ENCODE measurements at places on chromosomes 3 and 15.

DNA sequence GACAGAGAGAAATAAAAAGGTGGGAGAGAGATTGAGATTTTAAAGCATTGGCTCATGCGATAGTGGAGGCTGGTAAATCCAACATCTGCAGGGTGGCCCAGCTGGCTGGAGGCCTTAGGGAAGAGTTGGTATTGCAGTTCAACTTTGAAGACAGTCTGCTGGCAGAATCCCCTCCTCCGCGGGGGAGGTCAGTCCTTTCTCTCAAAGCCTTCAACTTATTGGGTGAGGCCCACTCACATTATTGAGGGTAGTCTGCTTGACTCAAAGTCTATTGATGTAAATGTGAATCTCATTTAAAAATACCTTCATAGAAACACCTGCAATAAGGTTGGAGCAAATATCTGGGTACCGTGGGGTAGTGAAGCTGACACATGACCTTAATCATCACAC, 31.8 kb upstream of the PROK2 start:
- no peak for DNase-seq

GRCh38 chr3:61688307-61688984, 127.1 kb downstream of the PTPRG start:
- no peak for DNase-seq

GRCh38 chr3:130626049-130626448, 109.1 kb downstream of the COL6A6 start:
- DNase-seq = peak; percentile 93

DNA sequence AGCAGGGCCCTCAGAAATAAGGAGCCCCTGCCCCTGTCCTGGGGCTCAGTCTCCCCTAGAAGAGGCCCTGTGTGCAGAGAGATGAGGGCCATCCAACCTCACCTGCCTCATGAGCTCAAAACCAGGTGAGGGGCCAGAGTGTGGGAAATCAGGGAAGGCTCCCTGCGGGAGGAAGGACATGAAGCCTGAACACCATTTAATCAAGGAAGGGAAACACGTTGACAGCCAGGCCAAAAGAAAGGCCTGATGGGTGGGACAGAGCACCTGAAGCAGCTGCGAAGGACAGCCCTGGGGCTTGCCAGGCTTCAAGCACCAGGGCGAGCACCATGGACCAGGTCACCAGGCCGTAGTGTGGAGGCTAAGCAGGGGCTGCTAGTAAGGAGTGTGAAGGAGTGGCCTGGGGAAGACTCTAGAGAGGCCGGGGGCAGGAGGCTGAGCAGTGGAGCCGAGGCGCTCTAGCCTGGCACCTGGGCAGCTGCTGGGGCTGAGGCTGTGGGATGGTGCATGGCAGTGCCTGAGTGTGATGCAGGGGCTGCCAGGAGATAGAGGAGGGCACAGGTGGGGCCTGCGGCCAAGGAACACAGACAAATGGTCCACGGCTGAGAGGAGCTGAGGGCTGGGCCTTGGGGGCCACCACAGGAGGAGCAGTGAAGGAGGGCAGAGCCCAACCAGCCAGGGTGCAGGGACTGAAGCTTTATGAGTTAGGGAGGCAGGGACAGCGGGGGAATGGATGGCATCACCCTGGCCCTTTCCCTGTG, 16.1 kb downstream of the ACAA1 start:
- DNase-seq = no peak

- DNase-seq = no peak
These were observed 98.5 kb upstream of the SLC25A36 start for GRCh38 chr3:140842984-140843649.

DNA sequence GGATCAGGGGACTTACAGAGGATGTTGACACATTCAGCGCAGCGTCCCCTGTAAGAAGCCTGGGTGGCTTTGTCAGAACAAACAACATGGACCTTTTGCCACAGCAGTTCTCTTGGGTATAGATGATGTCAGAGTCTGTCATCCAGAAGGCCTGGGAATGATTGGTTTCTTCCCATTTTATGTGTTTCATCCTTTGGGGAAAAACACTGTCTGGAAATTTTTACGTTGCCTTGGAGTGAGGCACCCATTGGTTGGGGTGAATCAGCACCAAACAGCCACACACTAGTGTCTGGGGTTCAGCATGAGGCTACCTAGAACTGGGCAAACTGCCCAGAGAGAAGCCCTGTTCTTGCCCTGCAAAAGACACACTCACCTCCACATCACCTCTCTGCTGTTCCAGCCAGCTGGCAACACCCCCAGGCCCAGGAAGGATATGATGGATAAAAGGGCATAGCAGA, 123.0 kb downstream of the FAM43A start:
- DNase-seq = no peak

DNA sequence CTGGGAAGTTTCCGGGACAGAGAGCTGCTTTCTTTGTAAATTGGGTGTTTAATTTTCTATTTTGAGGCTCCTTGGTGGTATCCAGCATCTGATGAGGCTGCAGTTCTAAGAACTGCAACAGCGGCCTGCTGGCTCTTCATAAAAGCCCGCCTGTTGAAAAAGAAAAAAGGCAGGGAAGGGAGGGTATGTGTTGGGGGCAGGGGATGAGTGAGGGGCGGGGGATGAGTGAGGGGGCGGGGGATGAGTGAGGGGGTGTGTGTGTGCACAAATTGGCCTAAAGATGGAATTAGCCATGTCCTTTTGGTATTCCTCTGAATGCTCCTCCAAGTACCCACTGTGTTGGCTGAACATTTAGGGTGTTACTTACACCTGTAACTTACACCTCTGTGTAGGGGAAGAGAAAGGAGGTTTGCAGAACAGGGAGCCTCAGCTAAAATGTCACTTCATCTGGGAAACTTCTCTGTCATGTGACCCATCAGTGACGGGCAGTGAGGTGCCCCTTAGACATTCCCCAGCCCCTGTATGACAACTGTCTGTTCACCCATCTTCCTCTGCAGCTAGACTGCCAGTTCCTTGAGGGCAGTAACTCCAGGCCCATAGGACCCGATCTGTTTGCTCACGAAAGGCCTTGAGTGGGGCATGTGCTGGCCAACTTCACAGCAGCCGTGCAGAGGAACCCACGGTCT, 57.6 kb downstream of the LRIG1 start:
- DNase-seq = no peak

DNA sequence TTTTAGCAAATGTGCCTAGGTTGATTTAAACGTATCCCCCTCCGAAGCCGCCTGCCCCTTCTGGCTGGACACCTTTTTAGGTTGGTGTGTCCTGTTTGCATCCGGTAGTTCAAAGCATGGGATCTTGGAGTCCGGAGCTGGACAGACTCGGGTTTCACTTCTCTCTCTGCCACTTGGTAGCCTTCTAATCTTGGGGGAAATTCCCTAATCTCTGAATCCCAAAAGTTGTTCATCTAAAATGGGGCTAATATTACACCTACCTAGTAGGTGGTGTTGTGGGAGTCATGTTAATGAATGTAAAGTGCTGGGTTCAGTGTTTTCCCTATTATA, 760 bp downstream of the FANCI start:
- no peak for DNase-seq

DNA sequence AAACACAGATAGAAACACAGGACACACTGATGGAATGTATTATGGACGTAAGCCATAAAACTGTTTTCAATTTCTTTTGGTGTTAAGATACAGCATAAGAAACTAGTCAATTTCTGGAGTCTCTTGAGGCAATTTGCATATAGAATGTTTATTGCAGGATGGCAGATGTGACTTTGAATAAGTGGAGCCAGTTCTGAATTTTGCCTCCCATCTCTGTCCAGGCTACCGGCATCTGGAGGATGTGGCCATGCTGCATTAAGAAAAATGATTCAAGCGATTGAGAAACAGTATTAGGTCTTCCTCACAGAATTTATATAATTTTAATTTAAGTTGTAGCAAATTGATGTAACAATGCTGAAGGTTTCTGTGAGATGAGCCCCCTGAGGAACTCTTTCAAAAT, 81.5 kb downstream of the CHST2 start:
- DNase-seq = no peak

- DNase-seq = no peak
These were observed 75.1 kb downstream of the ATP10A start for GRCh38 chr15:25787855-25788520.

DNA sequence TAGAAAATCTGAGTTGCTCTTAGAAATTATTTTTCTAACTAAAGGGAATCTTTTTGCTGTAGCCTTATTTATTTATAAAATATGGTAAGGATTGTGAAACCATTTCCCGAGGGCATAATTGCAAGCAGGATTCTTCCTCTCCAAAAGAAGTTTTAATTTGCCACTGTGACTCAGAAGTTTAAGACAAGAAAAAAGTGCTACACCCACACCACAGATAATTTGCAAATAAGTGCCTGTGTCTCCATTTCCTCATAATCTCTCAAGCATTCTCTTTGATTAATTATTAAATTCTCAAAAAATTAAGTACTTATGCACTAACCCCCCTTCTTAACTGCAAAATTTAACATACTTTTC, 43.6 kb downstream of the RASA2 start:
- DNase-seq = peak; percentile 50

DNA sequence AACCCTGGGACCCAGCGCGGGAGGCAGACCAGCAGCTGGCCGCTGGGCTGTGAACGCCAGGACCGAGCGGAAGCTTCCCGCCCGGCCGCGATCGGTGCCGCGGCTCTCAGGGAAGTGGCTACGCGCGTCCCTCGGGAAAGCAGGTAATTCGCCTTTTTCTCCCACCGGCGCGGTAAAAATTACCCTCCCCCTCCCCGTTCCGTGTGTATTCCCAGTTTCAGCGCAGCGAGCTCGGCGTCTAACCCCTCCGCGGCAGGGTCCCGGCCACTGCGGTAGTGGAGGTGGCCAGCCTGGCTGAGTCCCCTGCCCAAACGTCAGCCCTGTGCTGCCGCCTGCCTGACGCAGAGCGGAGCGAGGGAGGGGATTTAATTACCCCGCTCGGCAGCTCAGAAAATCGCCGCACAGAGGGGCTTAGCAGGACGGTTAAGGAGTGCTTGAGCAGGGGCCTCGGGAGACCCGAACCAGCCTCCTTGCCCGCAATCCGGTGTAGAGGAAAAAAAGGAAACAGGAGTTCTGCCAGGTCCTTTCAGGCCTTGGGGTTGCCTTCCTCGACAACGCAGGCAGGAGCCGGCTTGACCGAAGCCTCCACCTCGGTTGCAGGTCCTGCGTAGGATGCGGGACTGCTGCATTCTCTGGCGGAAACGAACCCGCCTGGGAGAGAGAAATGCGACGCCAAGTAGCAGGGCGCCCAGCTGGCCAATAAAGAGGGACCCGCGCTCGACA, 2.9 kb downstream of the GATA2 start:
- DNase-seq = no peak

GRCh38 chr3:129211772-129212171, 28.1 kb upstream of the CNBP start:
- no peak for DNase-seq

DNA sequence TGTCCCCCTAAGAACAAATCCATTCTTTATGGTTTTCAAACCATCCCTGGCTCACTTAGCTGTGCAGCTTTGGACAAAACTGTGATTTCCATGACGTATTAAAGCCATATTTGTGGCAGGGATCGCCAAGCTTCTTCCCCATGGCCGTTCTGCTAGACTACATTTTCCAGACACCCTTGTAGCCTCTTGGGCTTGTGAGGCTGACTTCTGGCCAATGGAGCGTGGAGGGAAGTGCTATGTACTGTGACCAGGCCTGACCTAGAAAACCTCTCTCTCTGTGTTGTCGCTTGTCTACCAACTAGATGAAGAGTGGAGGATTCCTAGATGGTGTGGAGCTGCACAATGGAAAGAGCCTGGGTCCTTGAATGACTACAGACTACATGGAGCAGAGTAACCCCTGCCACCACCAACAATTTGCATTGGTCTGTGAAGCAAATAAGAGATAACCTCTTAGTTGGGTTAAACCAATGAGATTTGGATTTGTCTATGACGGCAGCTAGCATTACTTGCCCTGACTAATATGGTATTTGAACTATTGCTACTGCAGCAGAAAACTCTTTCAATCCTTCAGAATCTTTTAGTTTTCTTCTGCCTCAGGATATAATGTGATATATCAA, 22.1 kb upstream of the MGLL start:
- DNase-seq = no peak

- DNase-seq = no peak
These were observed 6.6 kb upstream of the ATP11B start for GRCh38 chr3:182786564-182787196.

- peak; percentile 75 for DNase-seq
These were observed 35.6 kb upstream of the GYG1 start for GRCh38 chr3:148955544-148956346.

- DNase-seq = peak; percentile 13
These were observed 608.4 kb downstream of the CADM2 start for GRCh38 chr3:85567071-85567676.

DNA sequence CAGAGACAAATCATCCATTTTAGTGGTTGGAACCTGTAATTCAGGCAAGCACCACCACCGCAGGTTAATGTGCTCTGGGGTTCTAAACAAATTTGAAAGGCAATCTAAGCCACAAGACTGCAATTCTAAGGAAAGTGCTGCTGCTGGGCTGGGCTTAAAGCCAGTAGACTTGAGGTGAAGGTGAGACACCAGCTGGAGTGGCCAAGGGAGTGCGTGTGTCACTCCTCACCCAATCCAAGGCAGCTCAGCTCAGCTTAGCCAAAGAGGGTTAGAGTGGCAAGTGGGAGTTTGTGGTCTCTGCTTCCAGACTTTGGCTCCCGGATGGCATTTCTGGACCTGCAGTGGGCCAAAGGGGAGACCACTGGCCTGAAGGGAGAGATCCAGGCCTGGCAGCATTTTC, 1655.6 kb downstream of the SI start:
- no peak for DNase-seq

DNA sequence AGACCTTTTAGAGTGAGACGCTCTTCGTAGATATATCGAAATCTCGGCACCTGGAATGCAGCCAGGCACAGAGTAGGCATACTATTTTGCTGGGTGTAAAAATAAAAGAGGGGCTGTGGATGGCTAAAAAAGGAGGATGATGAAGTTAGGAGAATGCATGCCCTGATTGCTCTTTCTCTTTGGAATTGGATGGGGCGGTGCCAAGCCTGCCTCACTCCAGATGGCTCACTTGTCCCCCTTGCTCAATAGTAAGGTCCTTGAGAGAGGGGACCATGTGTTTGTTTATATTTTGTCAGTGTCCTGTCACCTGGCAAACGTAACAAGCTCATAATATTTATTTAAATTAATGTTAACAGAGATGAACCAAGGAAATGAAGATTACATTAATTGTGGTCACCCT, 33.0 kb downstream of the SNRK start:
- no peak for DNase-seq

GRCh38 chr3:134976948-134977347, 181.9 kb downstream of the EPHB1 start:
- DNase-seq = no peak

GRCh38 chr15:68311464-68311835, 33.9 kb downstream of the FEM1B start:
- DNase-seq = no peak

GRCh38 chr3:61828880-61829721, 267.7 kb downstream of the PTPRG start:
- peak; percentile 61 for DNase-seq

DNA sequence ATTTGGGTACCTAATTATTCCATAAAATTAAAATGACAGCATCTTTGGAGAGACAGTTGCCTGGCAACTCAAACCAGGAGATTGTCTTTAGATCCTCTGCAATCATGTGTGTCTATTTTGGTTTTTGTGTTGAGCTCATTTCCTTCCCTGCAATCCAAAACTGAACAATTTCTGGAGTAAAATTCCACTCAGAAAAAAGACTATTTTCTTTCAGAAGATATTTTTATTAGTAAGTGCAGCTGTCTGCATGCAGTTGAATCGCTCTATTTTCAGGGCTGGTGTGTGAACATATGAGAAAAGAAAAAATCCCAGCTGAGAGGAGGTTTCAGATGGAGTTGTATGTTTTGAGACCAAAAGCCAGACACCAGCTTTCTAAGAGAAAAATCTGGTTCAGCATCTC, 41.9 kb upstream of the DYNC1LI1 start:
- DNase-seq = no peak

Measured in muscle of back (tissue), 13 donors.